ENCODE measurements at places on chromosomes 1 and 21.
A peak's percentile ranks its signal among the peaks of the same experiment; 100 is the strongest.

DNA sequence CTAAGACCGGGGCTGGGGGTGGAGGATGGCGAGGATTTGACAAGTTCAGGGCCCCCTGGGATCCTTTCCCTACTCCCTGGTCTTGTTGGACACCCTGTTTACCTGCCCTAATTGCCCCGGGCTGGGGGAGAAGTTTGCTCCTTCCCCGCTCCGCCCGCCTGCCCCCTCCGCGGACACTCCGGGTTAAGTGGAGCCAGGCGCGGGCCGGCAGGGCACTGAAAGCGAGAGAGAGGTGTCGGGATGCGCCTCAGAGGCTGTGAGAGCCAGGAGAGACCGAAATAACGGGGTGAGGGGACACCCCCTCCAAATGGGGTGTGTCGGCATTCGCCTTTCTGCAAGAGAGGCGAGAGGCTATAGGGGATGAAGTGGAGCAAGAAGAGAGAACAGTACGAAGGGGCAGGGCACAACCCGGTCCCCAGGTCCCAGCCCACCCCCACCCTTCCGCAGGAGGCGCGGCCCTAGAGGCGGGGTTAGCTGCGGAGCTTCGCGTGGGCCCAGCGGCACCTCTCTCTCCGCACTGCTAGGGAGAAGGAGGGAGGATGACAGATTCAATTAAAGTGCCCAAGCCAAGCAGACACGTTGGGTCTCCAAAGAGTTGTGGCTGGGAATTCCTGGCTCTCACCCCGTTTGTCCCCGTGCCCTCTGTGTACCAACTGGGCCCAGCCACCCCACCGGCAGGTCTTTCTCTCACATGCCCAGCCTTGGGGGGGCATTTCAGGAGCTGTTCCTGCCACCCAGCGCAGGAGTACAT, 3.8 kb downstream of the EFNA3 start:
- peak; percentile 66 for DNase-seq

DNA sequence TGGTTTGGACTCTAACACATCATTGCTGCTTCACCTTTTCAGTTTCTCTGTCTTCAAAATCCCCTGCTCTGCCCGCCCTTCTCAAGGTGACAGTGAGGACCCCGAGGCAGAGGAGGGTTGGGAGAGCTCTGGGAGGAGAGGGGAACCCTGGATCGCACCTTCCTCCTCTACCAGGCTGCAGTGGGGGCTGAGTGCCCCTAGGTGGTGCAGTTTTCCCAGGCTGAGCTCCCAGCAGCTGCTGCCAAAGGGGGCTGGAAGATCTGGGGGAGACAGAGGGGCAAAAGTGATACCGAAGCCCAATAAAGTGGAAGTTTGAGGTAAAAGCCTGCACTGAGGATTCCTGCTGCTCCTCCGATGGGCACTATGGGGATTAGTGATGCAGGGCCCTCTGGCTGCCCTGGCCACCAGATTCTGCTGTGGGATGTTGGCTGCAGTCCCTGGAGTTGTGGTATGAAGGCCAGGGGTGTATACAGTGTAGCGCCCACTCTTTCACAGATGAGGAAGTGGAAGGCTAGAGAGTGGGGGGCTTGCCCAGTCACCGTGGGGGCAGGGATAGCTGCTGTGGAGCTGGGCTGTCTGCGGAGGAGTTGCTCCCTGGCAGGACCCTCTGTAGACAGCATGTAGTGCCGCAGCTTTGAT, 40.7 kb upstream of the SCMH1 start:
- DNase-seq = peak; percentile 59

GRCh38 chr1:89624314-89624713, 8.6 kb upstream of the LRRC8C start:
- DNase-seq = no peak

GRCh38 chr1:70290218-70290617, 64.3 kb downstream of the ANKRD13C start:
- DNase-seq = no peak

- DNase-seq = no peak
Measured at GRCh38 chr1:92755541-92756461, 29.1 kb downstream of the EVI5 start.

- no peak for DNase-seq
Measured at GRCh38 chr21:42556960-42557359, 43.3 kb downstream of the SLC37A1 start.

DNA sequence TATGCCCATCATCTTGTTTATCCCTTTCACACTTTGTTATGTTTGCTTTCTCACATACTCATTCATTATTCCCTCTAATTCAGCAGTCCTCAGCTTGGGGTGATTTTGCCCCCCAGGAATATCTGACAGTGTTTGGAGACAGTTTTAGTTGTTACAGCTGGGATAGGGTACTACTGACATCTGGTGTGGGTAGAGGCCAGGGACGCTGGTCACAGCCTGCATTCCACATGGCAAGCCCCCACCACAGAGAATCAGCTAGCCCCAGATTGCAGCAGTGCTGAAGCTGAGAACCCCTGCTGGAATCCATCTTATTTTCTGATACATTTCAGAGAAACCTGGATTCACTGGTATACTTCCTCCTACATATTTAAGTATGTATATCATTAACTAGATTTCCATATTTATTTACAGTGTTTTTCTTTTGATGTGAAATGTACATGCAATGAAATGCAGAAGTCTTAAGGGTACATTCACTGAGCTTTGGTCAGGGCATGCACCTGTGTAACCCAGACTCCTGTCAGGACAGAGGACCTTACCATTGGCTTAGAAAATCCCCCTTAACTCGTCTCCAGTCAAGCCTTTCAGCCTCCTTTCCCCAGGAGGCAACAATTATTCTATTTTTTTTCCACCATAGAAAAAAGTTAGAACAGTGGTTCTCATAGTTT, 68.3 kb downstream of the KIF26B start:
- DNase-seq = no peak

GRCh38 chr1:200359610-200360163, 50.1 kb downstream of the ZNF281 start:
- DNase-seq = peak; percentile 31

GRCh38 chr1:2312515-2313301, 78.6 kb downstream of the MORN1 start:
- DNase-seq = peak; percentile 40

- DNase-seq = no peak
Measured at GRCh38 chr1:10628685-10629084, 153.9 kb downstream of the PEX14 start.

DNA sequence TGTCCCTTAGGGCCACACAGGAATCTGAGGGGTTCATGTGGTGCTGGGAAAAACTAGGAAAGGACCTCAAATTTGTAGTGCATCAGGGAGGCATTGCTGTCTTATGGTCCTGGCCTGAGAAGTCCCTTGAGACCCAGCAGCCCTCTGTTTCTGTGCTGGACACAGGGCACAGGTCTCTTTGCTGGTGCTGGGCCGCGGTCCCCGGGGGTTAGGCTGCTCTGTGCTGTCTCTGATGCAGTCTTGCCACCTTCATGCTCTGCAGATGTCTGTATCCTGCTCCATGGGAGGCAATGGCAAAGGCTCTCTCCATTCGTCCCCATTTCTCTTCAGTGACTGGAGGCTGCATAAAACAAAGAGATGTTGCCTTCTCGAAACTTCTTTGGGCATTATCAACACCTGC, 13.0 kb downstream of the EDARADD start:
- DNase-seq = no peak

DNA sequence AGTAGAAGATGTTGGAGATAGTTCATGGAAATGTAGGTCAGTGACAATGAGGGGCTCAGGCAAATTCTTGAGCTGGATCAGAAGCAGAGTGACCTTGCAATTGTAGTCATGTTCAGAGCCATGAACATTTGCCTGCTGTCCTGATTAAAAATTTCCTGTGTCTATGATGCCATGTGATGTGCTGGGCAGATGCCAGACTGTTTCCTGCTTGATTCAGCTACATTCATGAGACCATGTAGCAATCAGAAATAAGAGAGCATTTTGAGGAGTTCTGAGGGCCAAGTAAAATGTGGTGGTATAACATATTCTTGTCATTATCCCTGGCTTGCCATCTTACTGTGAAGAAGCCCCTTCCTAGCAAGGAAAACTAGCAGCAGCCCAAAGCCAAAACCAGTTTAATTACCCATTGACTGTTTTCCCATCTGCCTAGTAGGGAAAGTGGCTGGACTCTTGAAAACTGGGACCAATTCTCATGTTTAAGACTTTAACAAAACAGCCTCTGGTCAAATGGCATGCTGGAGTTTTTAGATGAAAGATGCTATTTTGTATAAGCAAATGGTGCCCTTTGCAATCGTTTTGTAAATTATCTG, 118.3 kb downstream of the NOS1AP start:
- DNase-seq = no peak

DNA sequence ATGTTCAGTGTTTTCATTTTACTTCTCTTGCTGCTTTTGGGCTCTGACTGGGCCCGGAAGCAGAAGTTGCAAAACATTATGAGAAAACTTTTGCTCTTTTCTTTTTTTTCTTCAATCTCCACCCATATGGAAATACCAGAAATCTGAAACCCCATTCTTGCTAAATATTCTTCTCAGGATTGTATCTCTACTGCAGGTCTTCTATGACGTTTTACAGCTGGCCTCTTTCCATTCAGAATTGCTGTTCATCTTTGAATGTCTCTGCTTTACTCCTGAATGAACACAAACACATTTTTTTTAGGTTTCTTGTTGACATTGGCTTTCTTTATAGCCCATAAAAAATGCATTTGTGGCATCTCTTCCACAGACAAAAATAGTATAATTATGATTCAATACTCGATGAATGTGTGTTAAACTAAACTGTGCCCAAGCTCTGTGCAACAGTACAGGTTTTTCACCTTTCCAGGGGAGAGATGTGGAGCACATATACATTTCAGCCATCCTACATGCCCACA, 18.8 kb downstream of the PTPRC start:
- no peak for DNase-seq

DNA sequence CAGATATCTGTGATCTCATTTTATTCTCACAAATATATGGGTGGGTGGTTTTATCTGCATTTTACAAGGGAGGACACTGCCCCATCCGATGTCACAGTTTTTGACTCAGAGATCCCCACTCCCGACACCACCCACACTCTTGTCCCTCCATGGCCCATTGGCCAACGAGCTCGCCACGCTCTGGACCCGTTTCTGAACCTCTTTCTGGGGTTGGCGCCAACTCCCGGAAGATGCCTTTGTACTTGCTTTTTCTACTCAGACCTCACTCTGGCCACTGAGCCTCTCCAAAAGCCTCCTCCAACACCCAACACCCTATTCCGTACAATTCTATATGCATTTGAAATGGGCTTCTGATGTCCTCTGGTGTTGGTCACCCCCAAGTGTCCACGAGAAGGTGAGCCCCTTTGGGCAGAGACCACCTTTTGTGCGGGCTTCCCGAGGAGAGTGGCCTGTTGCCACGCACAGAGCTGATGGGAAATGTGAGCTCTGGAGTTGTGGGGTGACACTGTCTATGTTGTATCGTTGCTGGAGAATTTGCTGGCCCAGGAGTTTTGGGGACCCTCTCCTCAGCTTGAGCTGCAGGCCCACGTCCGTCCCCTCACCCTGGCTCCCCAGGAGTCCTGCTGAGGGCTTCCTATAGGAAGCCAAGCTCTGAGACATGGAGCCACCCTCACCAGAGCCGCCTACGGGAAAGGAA, 366.9 kb upstream of the VAMP3 start:
- DNase-seq = no peak

- no peak for DNase-seq
Measured at GRCh38 chr1:214404154-214404553, 123.2 kb downstream of the SMYD2 start.

DNA sequence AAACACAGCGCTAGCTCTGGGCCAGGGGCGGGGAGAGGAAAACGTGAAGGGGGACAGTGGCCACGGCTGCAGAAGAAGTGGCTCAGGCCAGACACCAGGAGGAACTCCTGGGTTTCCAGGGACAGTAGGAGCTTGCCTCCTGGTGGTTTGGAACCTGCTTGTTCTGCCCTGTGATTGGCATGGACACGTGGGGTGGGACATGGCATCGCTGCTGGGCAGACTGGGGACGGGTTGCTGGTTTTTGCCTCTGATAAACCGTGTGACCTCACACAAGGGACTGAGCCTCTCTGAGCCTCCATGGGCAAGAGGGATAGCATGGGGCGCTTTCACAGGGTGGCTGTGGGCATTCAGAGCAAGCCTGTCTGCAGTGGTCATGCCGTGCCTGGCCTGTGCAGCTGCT, 7.5 kb upstream of the PLCH2 start:
- DNase-seq = peak; percentile 33

DNA sequence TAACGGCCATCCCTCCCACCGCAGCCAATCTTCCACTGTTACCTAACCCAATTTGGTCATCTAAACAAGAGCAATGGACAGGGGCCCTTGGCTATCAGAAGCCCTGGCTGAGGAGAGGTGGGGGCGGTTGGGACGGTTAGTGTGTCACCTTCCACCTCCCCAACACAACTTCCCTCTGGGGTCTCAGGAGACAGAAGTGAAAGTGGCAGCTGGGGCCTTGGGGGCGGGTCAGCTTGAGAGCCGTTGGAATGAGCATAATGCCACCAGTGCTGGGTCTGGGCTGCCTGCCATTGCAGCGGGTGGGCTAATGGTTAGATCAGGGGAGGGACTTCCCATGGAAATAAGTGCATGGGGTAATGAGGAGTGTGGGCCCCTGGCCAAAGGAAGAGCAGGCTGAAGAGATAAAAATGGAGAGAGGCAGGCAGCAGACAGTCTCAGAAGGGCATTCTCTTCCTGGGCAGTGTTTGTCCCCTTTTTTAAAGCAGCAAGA, 7.9 kb downstream of the MEF2D start:
- no peak for DNase-seq

- DNase-seq = peak; percentile 63
Measured at GRCh38 chr1:155977690-155978324, 540 bp downstream of the ARHGEF2 start.

- peak; percentile 96 for DNase-seq
Measured at GRCh38 chr1:156053768-156054499, at the start of gene UBQLN4. TSS of gene UBQLN4 (minus strand) at chr1:156053798. CDS start at chr1:156053701, 97 bp downstream.

DNA sequence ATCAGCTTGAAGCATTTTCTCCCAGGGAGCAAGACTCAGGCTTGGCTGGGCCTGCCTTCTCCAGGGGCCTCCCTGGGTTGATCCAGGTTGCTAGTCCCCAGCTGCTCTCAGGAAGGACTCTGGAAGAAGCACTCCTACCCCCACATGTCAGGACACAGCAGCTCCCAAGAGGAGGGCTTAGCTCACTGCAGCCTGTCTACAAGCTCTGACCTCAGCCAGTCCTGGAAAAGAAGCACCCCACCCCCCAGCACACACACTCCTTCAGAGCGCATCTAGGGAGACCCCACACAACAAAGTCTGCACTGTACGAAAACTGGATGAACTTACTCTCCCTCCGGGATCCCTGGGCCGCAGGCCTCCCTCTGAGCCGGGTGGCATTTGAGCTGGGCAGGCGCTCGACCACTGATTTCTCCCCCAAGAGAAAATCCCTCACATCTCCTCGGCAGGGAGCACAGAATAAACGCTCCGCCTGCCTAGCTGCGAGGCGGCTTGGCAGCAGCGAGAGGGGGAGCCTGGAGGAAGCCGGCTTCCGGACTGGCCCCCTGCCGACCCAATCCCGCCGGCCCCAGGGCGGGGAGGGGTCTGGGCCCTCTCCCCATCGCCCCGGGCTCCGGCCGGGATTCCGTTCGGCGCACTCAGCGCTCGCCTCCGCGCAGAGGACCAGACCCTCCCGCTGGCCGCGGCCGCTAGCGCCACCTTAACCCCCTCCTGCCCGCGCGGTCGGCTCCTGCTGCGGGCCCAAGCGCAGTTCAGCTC, at the start of gene KCNA2:
TSS of gene KCNA2 (minus strand) at position 458 of the 756 bp plus-strand sequence. CDS start 1,576 bp downstream, outside the sequence.
- DNase-seq = peak; percentile 80

DNA sequence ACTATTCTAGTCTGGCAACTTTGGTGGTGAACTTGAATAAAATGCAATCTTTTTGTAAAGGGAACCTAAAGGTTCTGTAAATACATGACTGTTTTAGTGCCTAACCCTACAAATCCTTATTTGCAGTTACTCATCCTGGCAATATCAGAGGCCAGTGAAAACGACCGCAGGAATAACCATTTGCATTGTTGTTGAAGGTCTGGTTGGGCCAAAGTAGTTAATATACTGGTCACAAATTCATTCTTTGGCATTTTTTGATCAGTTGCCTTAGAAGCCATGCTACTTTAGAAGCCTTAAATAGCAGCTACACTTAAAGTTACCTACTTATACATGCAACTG, 93.7 kb downstream of the AHCTF1 start:
- DNase-seq = no peak
